DMS79 (cell line): ENCODE measurements at places on chromosomes 5 and 9.

DNA sequence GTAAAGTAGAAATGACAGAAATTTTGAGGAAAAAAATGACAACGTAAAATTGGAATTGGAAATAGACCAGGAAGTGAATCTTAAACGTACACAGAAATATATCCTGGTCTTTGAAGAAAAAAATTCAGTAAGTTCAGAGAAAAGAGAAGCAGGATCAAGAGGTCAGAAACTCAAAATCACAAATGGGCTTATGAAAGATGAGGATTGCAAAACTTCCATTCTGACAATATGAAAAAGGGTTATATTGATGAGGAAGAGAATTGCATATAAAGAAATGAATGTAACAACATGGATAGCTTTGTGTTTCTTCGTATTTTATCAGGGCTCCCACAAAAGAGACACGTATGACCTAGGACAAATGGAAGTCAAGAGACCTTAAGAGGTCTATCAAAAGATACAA lies 58.1 kb downstream of the OXCT1 start:
- no peak for DNase-seq

DNA sequence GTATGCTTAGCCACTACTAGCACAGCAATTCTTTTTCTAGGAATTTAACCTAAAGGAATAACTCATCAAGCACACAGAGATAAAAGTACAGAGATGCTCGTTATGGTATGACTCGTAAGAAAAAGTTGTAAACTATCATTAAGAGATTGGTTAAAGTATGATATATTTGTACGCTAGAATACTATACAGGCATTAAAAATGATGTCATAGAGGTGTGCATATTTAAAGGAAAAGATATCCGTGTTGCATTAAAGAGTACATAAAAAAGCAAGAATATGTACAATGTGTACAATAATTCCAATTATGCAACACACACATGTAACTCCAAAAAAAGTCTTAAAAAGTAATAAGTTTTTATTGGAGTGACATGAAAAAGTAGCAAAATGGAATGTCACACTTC lies 54.5 kb upstream of the PALM2AKAP2 start:
- no peak for DNase-seq

- DNase-seq, result peak; percentile 54
These were observed 29.7 kb upstream of the CER1 start for GRCh38 chr9:14752271-14752670.

GRCh38 chr9:35912791-35913400 lies 3.6 kb downstream of the SPAAR start:
- DNase-seq, result no peak

DNA sequence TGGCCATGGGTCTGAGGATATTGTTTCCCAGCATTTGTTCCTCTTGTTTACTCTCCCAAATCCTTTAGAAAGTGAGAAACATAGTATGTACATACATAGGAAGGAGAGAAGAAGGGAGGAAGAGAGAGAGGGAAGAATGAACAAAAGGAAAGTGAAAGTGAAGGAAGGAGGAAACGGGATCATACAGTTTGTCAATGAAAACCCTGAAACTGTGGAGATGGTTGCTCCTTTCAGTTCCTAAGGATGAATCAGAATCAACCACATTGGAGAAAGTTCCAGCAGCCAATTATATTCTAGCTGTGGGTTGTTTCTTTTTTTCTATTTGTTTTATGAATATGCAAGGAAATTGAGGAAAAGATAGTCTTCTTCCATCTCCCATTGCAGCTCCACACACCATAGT lies 396.5 kb downstream of the MLLT3 start:
- no peak for DNase-seq

DNA sequence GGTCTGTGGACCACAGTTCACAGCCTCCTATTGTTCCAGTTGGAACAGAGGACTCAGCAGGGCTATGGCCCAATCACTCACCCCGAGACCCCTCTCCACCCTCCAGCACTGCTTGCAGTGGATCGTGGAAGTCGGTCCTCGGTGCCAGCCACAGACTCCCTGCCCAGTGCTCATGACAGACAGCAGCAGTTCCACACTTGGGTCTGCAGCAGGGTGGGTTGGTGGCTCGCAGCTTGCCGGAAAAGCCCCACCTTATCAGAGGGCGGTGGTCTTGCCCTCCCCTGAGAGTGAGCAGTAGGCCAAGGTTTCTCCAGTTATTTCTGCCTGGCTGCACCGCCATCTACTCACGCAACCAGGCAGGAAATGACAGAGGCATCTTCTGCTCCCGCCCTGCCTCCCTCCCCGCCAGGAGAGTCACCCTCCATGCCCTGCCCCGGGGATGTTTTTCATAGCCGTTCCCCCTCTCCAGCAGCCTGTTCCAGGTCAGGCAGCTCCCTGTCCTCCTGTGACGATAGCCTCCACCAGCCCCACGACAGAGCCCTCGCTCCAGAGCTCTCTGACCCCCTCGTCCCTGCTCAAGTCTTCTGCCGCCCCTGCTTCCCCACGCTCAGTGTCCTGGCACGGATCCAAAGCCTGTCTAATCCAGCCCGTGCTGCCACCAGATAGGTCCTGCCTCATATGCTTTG lies 34.5 kb downstream of the UNC5A start:
- no peak for DNase-seq

DNA sequence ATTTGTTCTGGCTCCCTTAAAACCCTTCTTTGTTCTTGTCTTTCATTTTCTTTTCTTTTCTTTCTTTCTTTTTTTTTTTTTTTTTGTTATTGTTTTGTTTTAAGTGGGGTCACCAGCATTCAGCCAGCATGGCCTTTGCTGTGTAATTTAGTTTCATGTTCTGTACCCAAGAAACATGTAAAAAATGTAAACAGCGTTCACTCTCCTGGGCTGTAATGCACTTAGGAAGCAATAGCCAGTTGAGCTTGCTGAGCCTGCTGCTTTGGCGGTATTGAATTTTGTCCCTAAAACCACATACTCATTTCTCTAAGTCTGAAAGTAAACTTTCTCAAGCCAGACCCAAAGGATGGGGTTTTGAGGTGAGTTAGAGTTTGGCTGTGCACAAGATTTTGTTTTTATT lies 158.6 kb downstream of the PAPPA start:
- no peak for DNase-seq

DNA sequence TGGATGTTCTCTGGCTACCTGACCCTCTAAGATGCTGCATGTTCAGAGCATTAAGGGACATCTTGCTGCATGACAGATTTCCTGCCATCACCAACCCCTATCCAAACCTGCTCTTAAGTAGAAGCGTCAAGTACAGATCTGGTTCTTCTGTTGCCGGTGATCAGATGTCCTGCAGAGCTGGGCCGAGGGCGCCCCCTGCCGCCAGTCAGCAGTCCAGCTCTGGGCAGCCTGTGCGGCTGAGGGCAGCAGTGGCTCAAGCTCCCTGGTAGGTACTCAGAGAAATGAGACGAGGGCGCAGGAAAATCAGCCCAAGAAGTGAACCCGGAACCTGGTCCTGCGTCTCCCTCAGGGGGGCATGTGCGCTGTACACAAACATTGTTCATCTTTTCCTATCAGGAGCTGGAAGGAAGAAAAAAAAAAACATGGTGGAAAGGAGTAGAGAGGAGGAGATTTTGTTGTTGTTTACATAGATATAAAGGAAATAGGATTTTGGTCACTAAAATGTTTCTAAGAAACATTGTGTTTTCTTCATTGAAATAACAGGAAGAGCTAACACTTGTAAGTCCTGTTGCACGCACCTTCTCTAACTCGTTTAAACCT lies 95.8 kb downstream of the CFAP90 start:
- DNase-seq, result no peak
